Hypothalamus (tissue), 51 donors: ENCODE measurements at places on chromosomes 1 and 21.

DNA sequence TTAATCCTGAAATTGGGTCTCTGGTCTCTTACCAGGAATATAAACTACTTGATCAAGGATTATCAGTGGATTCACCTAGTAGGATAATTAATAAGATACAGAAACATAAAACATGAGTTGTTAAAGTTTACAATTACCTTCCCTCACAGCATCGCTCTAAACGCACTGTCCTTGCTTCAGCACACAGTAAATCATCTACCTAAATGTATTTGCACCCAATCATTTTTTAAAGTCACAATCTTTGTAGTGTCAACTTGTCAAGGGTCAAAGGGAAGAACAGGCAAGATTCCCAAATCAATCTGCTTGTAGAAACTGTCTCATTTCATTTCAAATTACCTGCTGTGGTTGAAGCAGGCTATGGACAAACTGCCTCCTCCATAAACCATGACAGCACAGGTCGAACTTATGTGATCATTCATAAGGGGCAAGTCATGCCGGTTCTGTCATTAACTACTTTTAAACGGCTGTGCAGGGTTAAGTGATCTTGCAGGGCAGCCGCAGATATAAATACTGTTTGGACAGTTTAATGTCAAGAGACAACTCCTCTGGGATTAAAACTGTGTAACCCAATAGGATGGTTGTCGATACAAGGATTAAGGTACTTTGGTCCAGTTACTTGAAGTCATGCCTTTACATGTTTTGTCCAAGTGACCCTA, 93.6 kb downstream of the ZNF281 start:
- DNase-seq: no peak

- DNase-seq: no peak
Observed at GRCh38 chr1:6329851-6330250, 63.7 kb downstream of the ACOT7 start.

DNA sequence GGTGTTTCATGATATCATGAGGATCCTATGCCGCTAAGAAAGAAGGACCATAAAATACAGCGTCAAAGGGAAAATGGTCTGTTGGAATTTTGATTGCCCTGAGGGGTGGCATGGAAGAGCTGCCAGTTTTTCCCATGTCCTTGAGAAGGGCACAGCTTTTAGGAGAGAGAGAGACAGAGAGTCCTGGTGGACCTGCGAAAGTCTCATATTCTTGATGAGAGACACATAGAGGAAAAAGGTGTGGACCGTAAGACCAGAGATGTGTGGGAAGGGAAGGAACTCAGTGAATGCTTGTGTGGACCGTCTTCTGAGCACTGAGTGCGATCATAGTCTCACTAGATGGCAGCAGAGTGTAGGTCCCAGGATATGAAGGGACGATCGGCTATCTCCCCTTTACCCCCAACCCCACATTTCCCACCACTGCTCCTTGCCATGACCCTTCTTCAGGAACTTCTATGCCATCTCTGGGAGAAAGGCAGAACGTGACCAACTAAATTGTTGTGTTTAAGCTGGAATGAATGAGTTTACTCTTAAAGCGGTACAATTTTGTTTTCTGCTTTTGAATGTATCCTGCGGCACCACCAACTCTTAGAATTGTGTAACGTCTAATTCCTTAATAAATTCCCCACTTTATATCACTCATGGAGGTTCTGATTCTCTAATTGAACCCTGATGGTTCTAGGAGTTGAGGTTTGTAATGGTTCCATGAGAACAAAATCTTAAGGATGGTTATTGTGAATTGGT, 117.7 kb downstream of the CTH start:
- no peak for DNase-seq

DNA sequence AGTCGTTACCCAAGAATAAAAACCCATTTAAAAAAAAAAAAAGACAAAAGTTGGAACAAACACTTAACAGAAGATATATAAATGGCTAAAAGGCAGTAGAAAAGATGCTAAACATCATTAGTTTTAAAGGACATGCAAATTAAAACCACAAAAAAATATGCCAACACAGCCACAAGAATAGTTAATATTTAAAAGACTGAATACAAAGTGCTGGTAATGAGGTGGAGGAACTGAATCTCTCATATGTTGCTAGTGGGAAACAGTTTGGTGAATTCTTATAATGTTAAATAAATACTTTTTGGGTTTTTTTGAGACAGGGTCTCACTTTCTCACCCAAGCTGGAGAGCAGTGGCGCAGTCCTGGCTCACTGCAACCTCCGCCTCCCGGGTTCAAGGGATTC, 10.0 kb downstream of the LRRC40 start:
- DNase-seq: no peak

DNA sequence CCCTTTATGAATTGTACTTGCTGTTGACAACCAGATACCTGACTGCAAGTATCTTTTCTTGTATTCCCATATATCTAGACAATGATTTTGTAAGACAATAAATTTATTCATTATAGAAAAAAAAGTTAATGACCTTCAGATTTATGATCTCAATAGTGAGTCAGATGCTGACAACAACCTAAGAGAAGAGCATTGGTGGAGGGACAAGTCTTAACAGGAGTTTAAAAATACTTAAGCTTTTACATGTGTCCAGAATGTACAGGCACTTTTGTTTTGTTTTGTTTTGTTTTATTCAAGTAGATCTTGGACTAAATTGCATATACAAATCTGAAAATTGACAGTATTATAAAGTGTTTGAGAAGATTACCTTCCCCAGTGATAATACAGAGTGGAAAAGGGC, 1544.6 kb upstream of the B3GALT2 start:
- DNase-seq: no peak

- DNase-seq: no peak
Observed at GRCh38 chr1:24236789-24237371, 49.8 kb upstream of the IFNLR1 start.

DNA sequence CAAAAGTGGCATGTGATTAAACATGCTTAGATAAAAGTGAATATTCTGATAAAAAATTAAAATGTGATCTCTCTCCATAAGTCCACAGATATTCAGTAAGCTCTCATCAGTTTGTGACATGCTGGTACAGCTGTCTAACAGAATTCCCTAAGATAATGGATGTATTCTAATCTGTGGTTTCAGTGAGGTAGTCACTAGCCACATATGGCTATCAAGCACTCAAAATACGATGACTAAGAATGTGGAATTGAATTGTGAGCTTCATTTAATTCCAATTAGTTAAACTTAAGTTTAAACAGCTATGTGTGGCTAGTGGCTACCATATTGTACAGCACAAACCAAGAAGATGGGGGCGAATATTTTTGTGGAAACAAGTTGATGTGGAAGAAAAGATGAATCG, 4.1 kb upstream of the REG4 start:
- DNase-seq: no peak

- no peak for DNase-seq
Observed at GRCh38 chr1:193309936-193310475, 123.6 kb upstream of the B3GALT2 start.

DNA sequence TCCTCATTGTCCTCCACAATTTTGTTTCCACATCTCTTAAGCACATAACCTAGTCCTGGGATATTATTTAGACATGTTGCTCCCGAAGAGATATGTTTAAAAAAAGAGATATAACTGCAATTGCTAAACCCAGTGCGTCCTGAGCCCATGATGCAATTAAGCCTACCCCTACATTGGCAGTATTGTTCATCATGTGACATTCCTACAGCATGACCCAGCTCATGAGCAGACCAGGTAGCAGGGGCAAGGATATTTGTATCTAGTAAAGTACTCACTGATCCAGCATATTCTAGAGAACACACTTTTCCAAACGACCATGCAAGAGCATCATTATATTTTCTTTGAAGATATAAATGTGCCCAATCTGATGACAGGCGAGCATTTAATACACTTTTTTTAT, 1.2 kb downstream of the ADAM30 start:
- DNase-seq: no peak

DNA sequence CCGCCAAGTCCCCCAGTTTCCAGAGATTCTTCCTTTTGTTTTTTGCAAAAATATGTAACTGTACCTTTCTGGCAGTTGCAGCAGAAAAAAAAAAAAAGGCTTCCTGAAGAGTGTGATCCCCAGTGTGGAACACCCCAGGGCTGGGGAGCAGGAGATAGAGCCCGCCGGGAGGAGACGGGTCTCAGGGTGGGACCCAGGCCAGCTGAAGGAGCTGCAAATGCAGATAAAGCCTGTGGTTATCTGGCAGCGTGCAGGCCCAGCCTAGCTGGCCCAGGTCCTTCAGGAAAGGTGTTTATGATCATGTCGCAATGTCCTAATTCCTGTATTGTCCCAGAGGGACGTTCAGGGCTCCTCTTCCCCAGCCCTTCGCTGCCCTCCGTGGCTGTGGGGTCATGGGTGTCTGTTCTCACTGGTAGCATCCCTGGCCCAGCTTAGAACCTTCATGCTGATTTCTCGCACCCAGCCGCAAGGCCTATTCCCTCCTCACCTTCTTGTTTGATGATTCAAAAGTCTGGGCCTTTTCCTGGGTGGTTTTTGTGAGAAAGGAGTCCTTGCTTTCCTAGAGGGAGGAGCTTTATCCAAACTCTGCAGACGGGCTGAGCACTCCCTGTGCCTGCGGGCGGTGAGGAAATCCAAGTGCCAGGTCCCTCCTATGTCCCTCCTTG, 26.2 kb downstream of the RNF187 start:
- no peak for DNase-seq

GRCh38 chr1:185152187-185152767, 4.5 kb downstream of the TRMT1L start:
- no peak for DNase-seq

GRCh38 chr1:115714572-115715141, 53.9 kb downstream of the CASQ2 start:
- no peak for DNase-seq

DNA sequence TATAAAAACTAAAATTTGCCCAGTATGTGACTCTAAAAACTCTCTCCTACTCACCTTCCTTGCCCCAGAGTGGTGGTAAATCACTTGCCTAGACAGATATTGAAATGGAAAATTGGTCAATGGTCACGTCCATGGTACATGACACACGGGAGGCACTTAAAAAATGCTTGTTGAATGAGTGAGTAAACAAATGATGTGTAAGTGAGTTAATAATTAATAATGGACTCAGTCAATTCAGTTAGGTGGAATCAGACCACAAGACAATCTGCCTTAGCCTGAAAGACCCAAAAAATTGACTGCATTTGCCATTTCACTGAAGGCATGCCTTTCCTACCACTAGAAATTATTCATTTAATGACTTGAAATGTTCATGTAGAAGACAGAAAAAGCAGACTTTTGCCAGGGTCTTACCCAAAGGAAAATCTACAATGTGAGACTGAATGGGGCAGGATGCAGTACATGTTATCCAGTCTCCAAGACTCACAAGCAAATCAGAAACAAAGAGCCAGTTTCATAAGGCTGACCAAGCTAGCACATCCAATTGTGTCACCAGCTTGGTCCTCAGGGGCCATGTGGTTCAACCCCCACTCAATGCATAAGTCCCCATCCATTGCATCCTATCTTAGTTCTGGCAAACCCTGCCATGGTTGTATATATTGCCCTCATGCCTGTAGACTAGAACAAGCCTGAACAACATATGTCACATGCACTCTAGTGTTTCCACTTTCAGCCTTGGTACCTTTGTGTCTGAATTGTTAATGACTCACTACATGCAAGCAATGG, 73.6 kb downstream of the TBX15 start:
- DNase-seq: no peak

GRCh38 chr1:72557446-72558049, 275.2 kb upstream of the NEGR1 start:
- DNase-seq: no peak

GRCh38 chr1:67004176-67004575, 49.8 kb downstream of the SLC35D1 start:
- DNase-seq: no peak

DNA sequence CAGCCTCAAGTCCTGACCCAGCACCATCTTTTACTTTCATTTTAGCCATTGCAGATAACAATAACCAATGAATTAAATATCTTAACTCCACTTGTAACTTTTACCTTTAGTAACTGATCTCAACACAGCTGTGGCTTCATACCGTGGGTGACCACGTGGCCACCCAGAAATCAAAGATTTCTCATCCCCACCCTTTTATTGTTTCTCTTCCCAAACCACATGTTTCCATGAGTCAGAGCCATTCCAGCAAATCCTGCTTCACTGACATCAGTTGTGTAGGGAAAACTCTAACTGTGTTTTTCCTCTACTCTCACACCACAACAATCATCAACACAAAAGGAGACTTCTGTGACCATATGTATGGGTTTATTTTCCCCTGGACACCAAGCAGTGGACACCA, 25.1 kb upstream of the BRDT start:
- no peak for DNase-seq

DNA sequence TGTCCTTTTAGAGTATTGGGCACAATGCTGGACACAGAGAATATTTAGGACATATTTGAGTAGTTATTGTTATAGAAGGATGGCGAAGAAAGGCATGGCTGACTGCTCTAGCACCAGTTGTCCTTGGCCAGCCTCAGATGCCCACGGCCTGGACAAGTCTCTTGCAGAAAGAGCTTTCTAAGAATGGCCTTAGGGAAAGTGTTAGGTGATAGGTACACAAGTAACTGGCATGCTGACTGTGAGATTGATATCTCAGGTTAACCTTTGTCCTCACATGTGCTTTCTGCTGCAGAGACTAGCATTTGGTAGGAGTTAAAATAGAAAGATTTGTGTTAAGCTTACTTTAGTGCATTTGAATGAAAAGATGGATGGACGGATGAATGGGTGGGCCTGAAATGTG, 10.1 kb downstream of the SFT2D2 start:
- DNase-seq: no peak

- DNase-seq: no peak
Observed at GRCh38 chr1:35883635-35884101, 659 bp downstream of the AGO1 start.

- DNase-seq: no peak
Observed at GRCh38 chr1:176073524-176074157, 133.4 kb downstream of the COP1 start.

- no peak for DNase-seq
Observed at GRCh38 chr1:151002051-151002450, 4.7 kb downstream of the MINDY1 start.

DNA sequence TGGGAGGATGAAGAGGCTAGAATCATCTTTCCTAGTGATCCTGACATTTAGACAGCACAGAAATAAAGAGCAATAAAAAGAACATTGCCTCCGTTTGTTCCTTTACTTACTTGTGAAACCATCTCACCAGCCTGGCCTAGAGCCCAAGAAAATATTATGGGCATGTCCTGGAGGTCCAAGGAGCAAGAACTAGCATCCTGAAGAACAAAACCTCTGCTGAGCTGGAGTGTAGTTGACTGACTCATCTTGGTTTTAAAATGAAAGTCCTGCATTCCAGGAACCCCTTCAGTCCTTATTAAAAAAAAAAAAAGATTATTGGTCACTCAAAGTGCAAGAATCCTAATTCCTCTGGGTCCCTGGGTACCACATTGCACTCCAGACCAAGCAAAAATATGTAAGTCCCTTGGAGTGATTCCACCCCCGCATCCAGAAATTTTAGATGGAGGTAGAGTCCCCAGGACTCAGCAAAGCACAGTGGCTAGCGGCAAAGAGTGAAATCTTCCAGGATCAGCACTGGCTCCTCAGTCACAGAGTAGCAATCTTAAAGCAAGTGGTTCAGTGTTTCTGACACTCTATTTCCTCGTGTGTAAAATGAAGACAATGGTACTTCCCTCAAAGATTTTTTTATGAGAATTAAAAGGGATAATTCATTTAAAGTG, 7.0 kb downstream of the SMCP start:
- DNase-seq: no peak
